ENCODE measurements at places on chromosomes 2 and 18.

GRCh38 chr2:236562434-236562833, 7.2 kb upstream of the ACKR3 start:
- DNase-seq, result no peak

GRCh38 chr2:71813807-71814470, 333.7 kb downstream of the CYP26B1 start:
- DNase-seq, result no peak

GRCh38 chr2:207926133-207926988, 99.0 kb downstream of the PLEKHM3 start:
- DNase-seq, result no peak

DNA sequence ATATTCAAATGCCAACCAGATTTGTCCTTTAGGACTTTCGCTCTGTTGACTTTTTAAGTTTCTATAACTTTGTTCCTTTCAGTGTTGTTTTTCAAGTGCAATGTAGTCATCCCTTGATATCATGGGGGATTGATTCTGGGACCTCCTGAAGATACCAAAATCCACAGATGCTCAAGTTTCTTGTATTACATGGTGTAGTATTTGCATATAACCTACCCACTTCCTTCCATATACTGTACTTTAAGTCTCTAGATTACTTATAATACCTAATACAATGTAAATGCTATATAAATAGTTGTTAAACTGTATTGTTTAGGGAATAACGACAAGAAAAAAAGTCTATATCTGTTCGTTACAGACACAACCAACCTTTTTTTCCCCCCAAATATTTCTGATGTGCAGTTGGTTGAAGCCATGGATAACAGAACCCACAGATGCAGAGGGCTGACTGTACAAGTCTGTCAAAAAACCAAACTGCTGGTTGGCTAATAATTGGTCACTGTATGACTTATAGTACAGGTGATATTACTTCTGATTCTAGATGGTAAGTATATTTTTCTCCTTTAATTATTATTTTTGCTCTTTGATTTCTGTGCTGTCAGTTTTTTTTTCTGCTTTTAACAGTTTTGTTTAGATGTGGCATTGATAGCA, 201.7 kb upstream of the STON1 start:
- DNase-seq, result no peak

DNA sequence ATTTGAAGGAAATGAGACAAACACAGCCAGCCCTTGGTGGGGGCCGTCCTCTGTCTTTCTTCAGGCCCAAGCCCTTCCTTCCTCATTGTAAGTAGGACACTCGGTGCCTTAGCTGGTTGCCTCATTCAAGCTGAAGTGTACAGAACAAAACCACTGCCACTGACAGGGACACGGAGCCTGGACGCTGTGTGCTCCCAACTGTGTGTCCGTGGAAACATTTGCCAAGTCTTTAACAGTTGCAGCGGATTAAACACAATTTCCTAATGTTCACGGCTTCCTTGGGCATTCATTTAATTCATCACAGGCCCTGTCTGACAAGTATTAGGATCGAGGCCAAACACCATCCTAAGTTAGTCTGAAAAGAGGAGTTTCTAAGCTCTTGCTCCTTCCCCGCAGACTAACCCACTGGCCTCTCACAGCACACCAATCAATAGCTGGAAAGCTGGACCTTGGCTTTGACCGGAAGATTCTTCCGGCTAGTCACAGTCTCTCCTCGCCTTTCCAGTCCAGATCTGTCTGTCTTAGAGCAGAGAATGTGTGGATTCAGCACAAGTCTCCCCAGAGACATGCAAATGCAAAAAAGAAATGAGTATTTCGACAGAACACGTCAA, 68.7 kb upstream of the ACSL3 start:
- DNase-seq, result no peak

DNA sequence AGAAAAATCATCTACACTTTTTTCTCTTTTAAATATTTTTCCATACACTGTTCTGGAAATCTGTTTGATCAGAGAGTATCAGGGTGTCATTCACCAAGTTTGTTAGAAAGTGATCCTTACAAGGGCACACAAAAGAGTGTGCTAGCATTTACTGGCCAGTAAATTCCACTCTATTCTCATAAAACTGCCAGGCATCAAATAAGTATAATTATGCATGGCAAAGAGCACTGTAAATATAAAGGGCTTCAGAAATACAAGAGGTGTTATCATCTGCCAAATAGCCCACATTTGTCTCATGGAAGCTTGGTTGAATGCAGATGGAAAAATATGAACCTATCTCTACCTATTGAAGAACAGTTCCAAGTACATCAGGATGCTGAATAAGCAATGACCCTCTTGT, 847.3 kb upstream of the ACVR2A start:
- DNase-seq, result no peak

DNA sequence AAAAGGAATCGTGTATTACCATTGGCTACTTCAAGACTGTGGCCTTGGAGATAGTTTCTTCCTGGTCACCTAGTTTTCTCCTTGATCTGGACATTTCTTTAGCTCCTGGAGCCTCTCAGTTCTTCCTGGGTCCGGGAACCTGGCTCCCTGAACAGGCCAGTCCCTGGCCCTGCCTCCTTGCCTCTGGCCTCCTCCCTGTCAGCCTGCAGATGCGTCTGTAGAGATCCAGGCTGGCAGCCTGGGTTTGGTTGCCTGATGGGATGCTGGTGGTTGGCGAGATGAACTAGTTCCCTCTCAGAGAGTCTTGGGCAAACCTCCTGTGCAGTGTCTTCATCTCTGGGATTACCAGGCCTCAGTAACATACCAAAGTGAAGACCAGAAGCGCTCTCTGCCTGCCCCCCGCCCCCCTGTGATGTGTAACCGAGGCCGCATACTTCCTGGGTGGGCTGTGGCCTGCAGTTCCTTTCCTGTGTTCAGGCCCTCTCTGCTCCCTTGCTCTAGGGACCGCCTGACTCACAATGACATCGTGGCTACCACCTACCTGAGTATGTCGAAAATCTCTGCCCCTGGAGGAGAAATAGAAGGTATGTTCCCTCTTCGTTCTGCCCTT, 85.4 kb downstream of the DYSF start:
- DNase-seq, result no peak

DNA sequence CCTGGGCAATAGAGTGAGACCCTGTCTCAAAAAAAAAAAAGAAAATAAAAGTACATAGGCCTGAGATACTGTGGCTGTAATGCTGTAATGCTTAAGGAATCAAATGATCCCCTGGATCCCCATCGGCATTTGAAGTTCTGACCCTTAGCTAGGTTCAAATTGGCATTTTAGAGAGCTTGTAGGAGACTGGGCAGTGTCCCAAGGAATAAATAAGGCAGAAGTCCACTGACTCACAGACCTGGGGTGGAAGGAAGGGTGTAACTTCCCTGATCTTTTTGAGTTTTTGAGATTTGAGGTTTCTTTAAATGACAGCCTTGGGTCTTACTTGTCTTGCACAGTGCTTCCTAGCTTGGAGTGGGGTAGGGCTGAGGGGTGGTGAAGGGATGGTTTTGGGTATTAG, 553.7 kb downstream of the SLC4A3 start:
- no peak for DNase-seq

DNA sequence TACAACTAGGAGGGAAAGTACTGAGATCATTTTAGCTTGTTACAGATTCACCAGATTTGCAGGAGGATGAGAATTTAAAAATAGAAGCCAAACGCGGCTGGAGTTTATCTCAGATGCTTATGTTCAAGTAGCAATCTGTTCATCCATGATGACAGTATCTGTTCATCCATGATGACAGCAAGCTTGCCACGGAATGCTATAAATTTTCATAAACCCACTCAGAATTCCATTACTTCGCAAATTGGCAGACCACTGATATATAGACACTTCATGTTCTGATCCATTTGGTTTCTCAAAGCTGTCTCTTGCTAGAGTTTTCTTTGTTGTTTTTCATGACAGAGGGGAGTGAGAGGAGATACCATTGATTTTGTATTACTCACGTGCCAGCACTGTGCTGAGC, 84.2 kb downstream of the GAREM1 start:
- no peak for DNase-seq

- no peak for DNase-seq
Measured at GRCh38 chr2:74188018-74188601, 9.4 kb upstream of the MOB1A start.

- no peak for DNase-seq
Measured at GRCh38 chr2:190831941-190832340, 48.7 kb upstream of the GLS start.

DNA sequence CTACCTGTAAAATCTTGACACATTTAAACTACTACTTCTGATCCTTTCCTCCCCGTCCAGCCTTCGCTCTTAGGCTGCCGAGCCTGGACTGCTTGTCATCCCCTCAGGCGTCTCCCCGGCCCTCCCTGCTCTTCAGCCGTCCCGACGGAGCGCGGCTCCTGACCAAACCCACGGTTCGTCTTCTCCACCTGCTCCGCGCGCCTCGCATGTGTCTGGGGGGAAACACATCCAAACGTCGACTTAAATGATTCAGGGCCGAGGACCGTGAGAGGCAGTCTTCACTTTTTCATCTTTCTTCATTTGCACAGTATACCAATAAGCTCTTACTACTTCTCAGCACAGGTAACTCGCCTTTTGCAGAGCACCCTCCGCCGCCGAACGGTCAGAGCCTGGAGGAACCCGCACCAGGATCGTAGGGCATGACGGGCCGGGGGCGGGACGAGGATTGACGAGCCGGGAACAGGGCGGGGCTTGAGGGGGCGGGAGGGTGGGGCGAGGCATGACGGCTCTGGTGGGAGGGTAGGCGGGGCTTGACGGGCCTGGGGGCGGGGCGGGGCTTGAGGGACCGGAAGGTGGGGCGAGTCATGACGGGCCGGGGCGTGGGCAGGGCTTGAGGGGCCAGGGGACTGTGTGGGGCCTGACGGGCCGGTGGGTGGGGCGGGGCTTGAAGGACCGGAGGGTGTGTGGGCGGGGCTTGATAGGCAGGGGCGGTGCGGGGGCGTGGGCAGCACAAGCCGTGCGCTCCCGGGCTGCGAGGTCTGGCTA, at the start of gene SEH1L:
SEH1L (plus strand) TSS at position 727 of the 765 bp plus-strand sequence. CDS start 111 bp downstream, outside the sequence.
- DNase-seq, result peak; percentile 99

Data from stimulated activated CD4-positive, alpha-beta T cell treated with anti-CD3 and anti-CD28 coated beads, Interleukin-12 subunit alpha, Interleukin-12 subunit beta, amount 100 ng/mL, for 24 hours (primary cell).